ENCODE measurements at places on chromosomes 6 and 20. TPM values are rescaled to one million over a fixed set of nuclear protein-coding genes. Genes with fewer than 3 reads are reported as not detected.

The TBX18 gene
- 14.4 TPM for total RNA-seq

- H3K4me3 ChIP-seq, result no peak overlapping the region
- no peak for DNase-seq
- H3K4me1 ChIP-seq, result no peaks in the 10 kb centered on the region
- H3K36me3 ChIP-seq, result no peaks in the 10 kb centered on the region
- no peak overlapping the region for H3K27ac ChIP-seq
These were observed 99.9 kb downstream of the CDH26 start for GRCh38 chr20:60057866-60058807.

The CALHM4 gene
- total RNA-seq, result not detected

- DNase-seq, result no peak
- H3K36me3 ChIP-seq, result no peaks in the 10 kb centered on the region
- H3K27ac ChIP-seq, result no peak overlapping the region
- no peaks in the 10 kb centered on the region for H3K4me1 ChIP-seq
These were observed 1.4 kb downstream of the FGD2 start for GRCh38 chr6:37006793-37007339.

- no peaks in the 10 kb centered on the region for H3K4me1 ChIP-seq
- no peak for DNase-seq
- H3K27ac ChIP-seq, result no peak overlapping the region
These were observed 251.6 kb downstream of the LAMA2 start for GRCh38 chr6:129134535-129134934.

GRCh38 chr6:152948150-152948768 is 34.6 kb downstream of the FBXO5 start:
- peaks cover 29% of the 10 kb centered on the region for H3K27me3 ChIP-seq
- peak; percentile 49 for DNase-seq
- H3K27ac ChIP-seq, result no peak overlapping the region
- H3K4me3 ChIP-seq, result no peak overlapping the region
- no peaks in the 10 kb centered on the region for H3K36me3 ChIP-seq

- H3K36me3 ChIP-seq, result no peaks in the 10 kb centered on the region
- no peaks in the 10 kb centered on the region for H3K27me3 ChIP-seq
- H3K4me3 ChIP-seq, result no peak overlapping the region
- H3K27ac ChIP-seq, result peak overlapping the region; percentile 71
These were observed 1.9 kb upstream of the GPSM3 start for GRCh38 chr6:32194388-32194787.

The TNFAIP3 gene
- 4.4 TPM for total RNA-seq

The KHDC1L gene
- 5.4 TPM for total RNA-seq

DNA sequence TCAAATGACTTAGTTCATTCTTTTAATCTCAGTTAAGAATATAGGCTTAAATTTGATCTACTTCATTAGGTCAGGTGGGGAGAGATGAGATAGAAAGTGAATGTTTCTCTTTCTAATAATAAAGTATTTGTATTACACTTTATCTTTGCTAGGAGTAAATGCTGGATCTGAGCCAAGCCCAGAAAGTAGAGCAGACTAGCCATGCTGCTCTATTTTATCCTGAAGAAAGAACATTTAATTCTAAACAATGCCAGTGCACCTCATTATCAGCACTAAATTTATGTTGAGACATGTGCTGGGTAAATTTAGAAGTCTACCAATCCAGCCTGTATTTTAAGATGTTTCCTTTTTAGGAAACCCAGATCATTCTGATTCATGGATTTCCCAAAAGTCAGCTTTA is 43.5 kb downstream of the AKIRIN2 start:
- no peaks in the 10 kb centered on the region for H3K27me3 ChIP-seq
- no peak for DNase-seq
- H3K27ac ChIP-seq, result no peak overlapping the region
- H3K4me1 ChIP-seq, result no peaks in the 10 kb centered on the region
- H3K4me3 ChIP-seq, result no peak overlapping the region

The GNAS-AS1 gene
- total RNA-seq, result not detected

The SNAI1 gene
- total RNA-seq, result 13.4 TPM

The CFB gene
- total RNA-seq, result 1.5 TPM

DNA sequence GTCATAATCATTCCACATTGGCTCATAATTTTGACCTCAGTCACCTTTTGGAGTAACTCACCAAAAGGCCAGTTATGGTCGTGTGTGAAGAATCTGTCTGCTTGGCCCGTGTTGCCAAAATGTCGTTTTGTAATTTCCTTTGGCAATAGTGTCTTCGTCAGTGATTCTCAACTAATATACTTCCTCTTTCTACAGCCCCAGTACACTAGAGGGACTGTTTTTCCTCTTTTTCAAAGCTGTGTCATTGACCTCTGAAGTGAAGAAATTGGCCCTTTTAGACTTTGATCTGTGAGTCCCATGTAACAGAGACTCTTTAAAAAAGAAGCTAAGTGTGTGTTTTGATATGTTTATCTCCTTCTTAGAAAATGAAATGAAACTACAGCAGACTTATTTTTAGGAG is 5.2 kb downstream of the FOXO3 start:
- no peak for DNase-seq
- peaks cover 43% of the 10 kb centered on the region for H3K4me1 ChIP-seq
- H3K27me3 ChIP-seq, result no peaks in the 10 kb centered on the region
- H3K27ac ChIP-seq, result no peak overlapping the region

DNA sequence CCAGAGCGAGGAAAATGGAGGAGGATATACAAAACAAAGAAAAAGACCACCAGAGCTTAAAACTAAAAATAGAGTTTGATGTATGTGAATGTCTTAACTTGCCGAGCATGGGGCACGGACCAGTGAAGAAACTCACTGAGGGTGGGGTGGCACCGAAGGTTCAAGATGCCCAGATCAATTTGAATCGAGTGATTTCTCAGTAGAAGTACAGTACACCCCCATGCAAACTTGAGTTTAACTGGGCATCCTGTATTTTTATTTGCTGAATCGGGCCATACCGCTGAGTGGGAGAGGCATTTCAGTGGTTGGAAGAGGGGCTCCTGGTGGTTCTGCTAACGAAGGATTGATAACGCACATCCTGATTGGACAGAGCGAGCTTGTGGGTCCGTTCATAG is 81.7 kb downstream of the ANKRD60 start:
- H3K27me3 ChIP-seq, result peaks cover 53% of the 10 kb centered on the region
- no peak overlapping the region for H3K27ac ChIP-seq
- no peak for DNase-seq
- H3K4me3 ChIP-seq, result no peak overlapping the region
- H3K4me1 ChIP-seq, result no peaks in the 10 kb centered on the region

- no peak overlapping the region for H3K27ac ChIP-seq
- no peaks in the 10 kb centered on the region for H3K27me3 ChIP-seq
- DNase-seq, result no peak
- no peak overlapping the region for H3K4me3 ChIP-seq
- H3K36me3 ChIP-seq, result no peaks in the 10 kb centered on the region
These were observed 15.4 kb downstream of the LINC00237 start for GRCh38 chr20:21090721-21091120.

The NFATC2 gene
- 5.0 TPM for total RNA-seq

The SLC26A8 gene
- total RNA-seq, result not detected

GRCh38 chr20:59703046-59703445 is 98.7 kb downstream of the PHACTR3 start:
- no peak for DNase-seq
- H3K4me3 ChIP-seq, result no peak overlapping the region
- peaks cover 23% of the 10 kb centered on the region for H3K27me3 ChIP-seq
- H3K36me3 ChIP-seq, result no peaks in the 10 kb centered on the region
- no peaks in the 10 kb centered on the region for H3K4me1 ChIP-seq
- H3K27ac ChIP-seq, result no peak overlapping the region

GRCh38 chr6:168045141-168045691 is 33.8 kb downstream of the FRMD1 start:
- DNase-seq, result no peak
- H3K27me3 ChIP-seq, result no peaks in the 10 kb centered on the region

The BPIFB4 gene
- total RNA-seq, result not detected

- DNase-seq, result no peak
- no peak overlapping the region for H3K4me3 ChIP-seq
- H3K27me3 ChIP-seq, result no peaks in the 10 kb centered on the region
- no peak overlapping the region for H3K27ac ChIP-seq
- no peaks in the 10 kb centered on the region for H3K36me3 ChIP-seq
These were observed 643 bp downstream of the SLA2 start for GRCh38 chr20:36645353-36645752.

GRCh38 chr20:50877232-50877743 is 53.9 kb downstream of the ADNP start:
- H3K4me1 ChIP-seq, result no peaks in the 10 kb centered on the region
- no peaks in the 10 kb centered on the region for H3K36me3 ChIP-seq
- H3K27ac ChIP-seq, result no peak overlapping the region
- no peak for DNase-seq
- H3K4me3 ChIP-seq, result no peak overlapping the region
- no peaks in the 10 kb centered on the region for H3K27me3 ChIP-seq

- H3K27me3 ChIP-seq, result peaks cover 11% of the 10 kb centered on the region
- H3K4me1 ChIP-seq, result no peaks in the 10 kb centered on the region
- no peak overlapping the region for H3K4me3 ChIP-seq
- no peak overlapping the region for H3K27ac ChIP-seq
- no peaks in the 10 kb centered on the region for H3K36me3 ChIP-seq
These were observed 67.4 kb downstream of the KHDC1L start for GRCh38 chr6:73157870-73158269.

The TRIM31 gene
- not detected for total RNA-seq

The TMEM151B gene
- not detected for total RNA-seq

The VWA7 gene
- 14.6 TPM for total RNA-seq

The PSORS1C2 gene
- total RNA-seq, result not detected

- no peaks in the 10 kb centered on the region for H3K36me3 ChIP-seq
- no peak overlapping the region for H3K27ac ChIP-seq
- H3K27me3 ChIP-seq, result peaks cover 3% of the 10 kb centered on the region
- H3K4me1 ChIP-seq, result no peaks in the 10 kb centered on the region
These were observed 124.7 kb upstream of the SPACA1 start for GRCh38 chr6:87922947-87923330.

Data from HCT116 (cell line).